ENCODE measurements at places on chromosomes 3 and 15.

DNA sequence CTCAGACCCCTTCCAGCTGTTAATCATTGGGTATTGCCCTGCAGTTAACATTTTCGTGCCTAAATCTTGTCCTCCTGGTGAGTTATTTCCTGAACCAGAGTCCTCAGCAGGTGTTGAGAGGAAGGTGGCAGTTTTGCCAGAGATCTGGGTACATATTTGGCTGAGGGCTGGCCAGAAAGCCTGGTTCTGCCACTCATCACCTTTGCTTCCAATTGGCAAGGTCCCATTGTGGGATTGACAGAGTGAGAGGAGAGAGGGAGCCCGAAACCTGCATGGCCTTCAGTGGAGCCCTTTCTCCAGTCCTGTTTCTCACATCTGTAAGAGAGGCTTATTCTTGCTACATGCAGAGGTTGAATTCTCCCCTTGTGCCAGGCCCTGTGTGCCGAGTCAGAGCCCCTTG lies 8.9 kb upstream of the TKT start:
- DNase-seq: no peak

DNA sequence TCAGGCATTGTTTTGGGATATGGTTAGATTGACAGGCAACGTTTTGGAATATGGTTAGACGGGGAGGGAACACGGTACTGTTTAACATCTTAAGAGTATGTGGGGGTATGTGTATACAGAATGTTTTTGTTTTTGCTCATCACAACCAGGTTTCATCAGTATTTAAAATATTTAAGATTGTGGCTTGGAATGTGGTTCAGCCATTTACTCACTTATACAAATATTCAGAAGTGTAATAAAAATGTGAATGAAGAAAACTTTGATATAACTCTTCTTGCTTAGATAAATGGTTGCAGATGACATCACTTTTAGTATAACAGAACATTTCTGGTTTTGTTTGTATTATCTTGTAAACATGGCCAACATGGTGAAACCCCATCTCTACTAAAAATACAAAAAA lies 3.9 kb upstream of the PAK2 start:
- no peak for DNase-seq

DNA sequence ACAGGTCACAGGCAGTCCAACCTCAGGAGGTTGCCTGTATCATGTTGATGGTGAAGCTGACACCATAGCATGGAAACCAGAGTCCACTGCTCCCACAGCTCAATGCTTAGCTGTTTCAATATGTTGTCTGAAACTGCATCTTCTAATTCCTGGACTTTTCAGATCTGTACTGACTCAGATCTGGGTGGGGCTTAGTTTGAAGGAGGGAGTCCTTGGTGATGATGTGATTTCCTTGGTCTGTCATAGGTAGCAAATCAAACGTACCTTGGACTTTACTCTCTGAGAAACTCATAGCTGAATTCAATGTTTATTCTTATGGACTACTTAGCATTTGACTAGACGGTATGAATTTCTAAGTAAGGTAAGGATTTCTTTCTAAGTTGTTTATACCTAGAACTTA lies at the start of gene HHLA2:
HHLA2 (plus strand) TSS at position 310 of the 400 bp plus-strand sequence. CDS start 55,266 bp downstream, outside the sequence.
- no peak for DNase-seq

DNA sequence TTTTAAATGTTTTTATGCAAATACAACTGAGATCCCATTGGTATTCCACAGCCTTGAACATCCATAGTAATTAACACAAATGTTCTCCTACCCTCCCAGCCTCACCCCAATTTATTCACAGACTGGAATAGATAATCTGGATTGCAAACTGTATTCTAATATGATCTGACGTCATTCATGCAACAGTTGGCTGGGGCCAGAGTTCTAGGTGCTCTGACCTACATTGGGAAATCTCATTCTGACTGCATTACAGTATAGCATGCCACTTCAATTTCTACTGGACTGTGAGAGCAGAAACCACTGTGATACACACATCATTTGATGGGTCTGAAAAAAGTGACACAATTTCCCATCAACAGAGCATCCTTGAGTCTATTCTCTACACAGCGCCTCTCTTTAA lies 403.1 kb downstream of the MAGI1 start:
- DNase-seq: no peak

DNA sequence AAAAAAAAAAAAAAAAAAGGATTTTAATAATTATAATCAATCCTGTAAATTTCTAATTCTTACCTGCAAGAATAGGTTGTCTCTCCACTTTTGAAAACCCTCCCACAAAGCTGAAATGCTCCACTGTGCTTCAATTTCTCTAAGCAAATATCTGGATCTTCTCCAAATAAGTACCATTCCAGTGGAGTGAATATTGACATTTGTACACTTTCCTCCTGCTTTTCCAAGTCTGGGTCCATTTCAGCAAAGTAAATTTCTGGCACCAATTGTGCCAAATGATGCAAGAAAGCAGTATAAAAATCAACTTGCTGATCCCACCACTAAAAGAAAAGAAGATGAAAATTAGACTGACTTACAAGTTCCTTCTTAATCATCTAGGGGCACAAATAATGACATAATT lies 19.9 kb downstream of the UBR1 start:
- DNase-seq: no peak

GRCh38 chr15:47209591-47209990 lies 507.7 kb upstream of the SEMA6D start:
- no peak for DNase-seq

DNA sequence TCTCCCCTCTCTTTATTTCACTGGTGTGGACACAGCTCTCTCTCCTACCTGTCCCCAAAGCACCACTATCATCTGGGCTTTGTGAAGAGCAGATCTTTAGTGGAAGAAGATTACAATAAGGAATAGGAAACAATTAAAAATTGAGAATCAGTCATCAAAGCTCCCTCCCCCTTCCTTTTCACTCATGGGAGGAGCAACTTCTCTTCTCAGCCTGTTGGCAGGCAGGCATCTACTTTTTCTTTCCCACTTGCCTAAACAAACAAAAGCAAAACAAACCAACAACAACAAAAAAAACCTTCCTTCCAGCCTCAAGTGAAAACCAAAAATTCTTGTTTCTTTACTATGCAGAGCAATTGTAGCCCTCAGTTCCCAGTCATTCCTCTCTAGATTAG lies 125.5 kb upstream of the BHLHE40 start:
- DNase-seq: no peak

GRCh38 chr3:133394561-133395311 lies 5.1 kb upstream of the BFSP2 start:
- DNase-seq: no peak

GRCh38 chr3:38989917-38990510 lies 61.7 kb downstream of the SCN11A start:
- no peak for DNase-seq

DNA sequence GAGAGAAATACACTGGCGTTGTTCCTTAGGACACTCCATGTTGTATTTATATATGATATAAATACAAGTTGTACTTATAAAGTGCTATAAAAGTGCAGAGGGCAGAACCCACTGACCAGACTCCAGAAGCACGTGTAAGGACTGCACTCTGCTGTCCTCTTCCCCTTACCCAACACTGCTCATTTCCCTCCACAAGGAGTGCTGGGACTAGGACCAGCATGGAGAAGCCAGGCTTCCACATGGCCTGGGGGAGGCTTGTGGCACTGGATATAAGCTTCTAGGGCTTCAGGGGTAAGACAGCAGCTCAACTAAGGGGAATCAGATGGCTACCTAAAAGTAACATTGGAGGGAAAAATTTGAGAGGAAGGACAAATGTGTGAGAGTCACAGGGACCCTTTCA lies 556.9 kb downstream of the IGSF11 start:
- no peak for DNase-seq
